Epithelial cell of proximal tubule (primary cell): ENCODE measurements at places on chromosomes 11 and 22. TPM values are rescaled to one million over a fixed set of nuclear protein-coding genes. Genes with fewer than 3 reads are reported as not detected.

- DNase-seq: no peak
Observed at GRCh38 chr11:122981388-122982264, at the start of gene BSX. Gene BSX (minus strand): TSS chr11:122981834. CDS start chr11:122981671, 163 bp downstream.

DNA sequence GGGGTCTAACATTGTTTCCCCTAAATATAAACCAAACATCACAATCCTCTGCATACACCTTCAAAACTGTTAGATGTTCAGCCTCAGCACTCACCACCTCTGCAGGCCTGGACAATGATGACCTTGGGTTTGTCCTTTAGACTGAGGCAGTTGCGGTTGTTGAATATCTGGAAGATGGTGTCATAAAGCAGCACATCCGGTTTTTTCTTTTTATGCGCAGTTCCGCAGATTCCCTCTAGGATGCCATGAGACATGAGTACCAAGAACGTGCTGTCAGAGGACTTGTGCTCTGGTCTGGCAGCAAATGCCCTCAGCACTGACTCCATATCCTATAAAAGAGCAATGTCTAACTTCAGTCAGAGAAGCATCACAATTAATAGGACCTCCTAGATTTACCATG lies 22.8 kb downstream of the CASP5 start:
- DNase-seq: no peak

The ZP1 gene
- total RNA-seq: not detected in 2 replicates

DNA sequence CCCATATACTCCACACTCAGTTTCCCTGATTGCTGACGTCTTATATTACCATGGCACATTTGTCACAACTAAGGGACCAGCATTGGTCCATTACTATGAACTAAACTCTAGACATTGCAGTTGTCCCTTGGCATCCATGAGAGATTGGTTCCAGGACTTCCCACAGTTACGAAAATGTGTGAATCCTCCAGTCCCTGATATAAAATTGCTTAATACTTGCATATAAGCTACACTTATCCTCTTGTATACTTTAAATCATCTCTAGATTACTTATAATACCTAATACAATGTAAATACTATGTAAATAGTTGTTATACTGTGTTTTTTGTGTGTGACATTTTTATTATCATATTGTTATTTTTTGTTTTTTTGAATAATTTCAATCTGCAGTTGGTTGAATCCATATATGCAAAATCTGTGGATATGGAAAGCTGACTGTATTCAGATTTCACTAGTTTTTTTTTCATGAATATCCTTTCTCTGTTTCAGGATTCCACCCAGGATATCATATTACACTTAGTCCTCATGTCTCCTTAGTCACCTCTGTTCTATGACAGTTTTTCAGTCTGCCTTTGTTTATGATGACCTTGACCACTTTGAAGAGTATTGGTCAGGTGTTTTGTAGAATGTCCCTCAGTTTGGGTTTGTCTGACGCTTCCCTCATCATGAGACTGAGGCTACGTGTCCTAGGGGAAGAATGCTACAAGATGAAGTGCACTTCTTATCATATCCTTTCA lies 55.3 kb downstream of the INSC start:
- no peak for DNase-seq

DNA sequence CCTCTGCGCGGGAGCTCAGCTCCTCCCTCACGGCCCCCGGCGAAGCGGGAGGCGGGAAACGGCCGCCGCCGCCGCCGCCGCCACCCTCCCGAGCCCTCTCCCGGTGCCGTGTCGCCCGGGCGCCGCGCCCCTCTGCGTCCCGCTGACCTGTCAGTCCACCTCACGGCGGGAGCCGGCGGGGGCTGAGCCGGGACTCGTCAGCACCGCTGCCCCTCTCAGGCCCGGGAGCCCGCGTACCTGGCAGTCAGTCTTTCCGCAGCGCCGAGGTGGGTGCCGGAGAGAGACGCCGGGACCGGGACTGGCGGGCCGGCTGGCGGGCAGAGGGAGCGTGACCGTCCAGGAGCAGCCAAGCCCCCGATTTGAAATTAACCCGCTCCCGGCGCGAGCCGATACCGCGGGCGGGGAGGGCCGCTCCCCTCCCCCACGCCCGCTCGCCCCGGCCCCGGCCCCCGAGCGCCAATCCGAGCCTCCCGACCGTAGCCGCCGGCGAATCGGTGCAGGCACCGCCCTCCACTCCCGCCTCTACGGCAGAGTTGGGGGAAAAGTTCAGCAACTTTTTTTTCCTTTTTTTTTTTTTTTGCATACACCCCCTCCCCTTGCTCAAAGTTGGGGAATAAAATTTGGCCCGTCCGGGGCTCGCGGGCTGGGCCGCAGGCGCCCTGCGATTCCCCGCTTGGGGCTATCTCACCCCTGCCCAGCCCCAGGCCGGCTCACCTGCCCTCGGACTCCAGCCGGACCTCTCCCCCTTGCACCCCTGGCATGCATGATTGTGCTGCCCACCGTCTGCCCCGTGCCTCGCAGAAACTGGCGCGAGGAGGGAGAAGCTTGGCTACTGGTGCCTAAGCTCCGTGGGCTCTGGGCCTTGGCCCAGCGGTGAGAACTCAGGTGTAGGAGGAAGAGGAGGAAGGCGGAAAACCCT lies 774 bp upstream of the E2F8 start:
- no peak for DNase-seq

DNA sequence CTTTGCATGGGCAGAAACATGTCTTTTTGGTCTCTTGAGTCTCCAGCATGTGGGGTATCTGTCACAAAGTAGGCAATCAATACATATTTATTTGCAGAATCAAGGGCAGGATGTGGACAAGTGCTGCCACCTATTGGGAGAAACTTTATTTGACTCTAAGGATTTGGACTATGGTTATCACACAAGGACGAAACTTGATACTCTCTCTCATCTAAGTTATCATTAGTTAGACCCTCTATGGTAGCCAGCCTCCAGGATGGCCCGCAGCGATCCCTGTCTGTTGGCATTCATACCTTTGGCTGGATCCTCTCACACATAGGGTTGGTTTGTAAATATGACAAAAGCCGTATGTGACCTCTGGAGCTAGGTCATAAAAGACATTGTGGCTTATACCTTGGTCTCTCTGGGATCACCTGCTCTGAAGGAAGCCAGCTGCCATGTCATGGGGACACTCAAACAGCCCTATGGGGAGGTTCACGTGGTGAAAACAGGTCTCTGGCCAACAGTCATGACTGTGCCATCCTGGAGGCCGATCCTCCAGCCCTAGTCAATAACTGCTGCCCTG lies 1.1 kb upstream of the FBXO7 start:
- DNase-seq: no peak
